ENCODE measurements at places on chromosomes 6 and 20. TPM values are rescaled to one million over a fixed set of nuclear protein-coding genes. Genes with fewer than 3 reads are reported as not detected.

- no peak for DNase-seq
Measured at GRCh38 chr6:147138835-147139234, 65.4 kb upstream of the STXBP5 start.

- no peak for DNase-seq
Measured at GRCh38 chr6:162612613-162613012, 115.0 kb downstream of the PRKN start.

- no peak for DNase-seq
Measured at GRCh38 chr20:39631557-39631956, 669.4 kb downstream of the DHX35 start.

The HLA-DOB gene
- 1.8 TPM for total RNA-seq

DNA sequence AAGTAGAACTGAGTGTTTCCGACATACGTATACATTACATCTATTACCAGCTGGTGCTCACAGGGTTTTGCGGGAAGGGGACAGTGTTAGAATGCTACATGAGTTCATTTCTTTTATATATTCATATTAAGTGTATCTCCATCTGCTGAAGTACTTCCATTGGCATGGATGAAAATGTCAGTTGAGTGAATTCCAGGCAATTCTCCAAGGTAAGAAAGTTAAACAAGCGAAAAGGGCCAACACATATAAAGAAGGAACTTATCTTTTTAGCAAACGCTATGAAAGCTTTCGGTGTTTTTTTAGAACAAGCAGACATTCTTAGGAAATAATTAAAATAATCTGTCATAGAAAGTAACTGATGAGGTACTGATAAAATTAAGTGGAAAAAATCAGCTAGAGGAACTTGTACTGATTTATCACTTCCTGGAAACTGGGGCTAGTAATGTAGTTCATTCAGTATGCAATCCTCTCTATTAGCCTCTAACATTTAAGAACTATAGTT, 34.6 kb downstream of the RNF146 start:
- no peak for DNase-seq

DNA sequence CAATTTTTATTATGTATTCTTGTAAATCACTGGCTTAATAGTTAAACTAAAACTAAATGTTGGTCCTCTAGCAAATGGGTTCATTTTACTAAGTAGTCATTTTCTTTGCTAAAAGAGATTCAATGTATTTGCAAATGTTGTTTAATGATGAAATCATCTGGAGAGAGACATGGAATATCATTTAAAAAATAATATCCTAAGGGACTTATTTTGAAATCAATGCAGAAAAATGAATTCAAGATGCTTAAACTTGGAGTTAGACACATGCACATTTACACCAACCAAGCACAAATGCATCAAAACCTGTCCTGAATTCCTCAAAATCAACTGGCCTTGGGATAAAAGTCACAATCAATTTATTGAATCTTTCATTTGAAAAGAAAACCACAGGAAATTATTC, 165.0 kb upstream of the RNF217 start:
- no peak for DNase-seq

DNA sequence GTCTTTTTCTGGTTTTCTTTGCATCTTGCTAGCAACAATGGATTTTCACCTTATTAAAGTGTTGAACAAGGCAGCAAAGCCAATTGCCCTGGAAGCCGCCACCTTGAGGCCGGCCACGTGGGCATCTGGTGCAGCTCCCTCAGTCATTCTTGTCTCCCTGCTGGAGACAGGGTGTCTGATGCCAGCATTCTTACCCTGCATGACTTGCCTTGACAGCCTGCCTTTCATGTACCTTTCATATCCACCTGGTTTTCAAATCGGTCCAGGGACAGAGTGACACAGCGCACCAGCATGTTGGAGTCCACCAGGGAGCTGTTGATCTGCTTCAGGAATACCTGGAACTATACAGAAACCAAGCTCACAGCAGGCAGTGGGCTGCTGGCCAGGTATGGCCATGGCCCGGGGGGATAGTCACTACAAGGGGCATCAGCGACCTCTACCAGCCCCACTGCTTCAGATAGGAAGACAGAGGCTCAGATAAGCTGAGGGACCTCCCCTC, 49.8 kb downstream of the MYH7B start:
- peak; percentile 43 for DNase-seq

The KCNK15 gene
- total RNA-seq: 3.2 TPM

The GPR6 gene
- total RNA-seq: not detected

The TRIM31 gene
- not detected for total RNA-seq

DNA sequence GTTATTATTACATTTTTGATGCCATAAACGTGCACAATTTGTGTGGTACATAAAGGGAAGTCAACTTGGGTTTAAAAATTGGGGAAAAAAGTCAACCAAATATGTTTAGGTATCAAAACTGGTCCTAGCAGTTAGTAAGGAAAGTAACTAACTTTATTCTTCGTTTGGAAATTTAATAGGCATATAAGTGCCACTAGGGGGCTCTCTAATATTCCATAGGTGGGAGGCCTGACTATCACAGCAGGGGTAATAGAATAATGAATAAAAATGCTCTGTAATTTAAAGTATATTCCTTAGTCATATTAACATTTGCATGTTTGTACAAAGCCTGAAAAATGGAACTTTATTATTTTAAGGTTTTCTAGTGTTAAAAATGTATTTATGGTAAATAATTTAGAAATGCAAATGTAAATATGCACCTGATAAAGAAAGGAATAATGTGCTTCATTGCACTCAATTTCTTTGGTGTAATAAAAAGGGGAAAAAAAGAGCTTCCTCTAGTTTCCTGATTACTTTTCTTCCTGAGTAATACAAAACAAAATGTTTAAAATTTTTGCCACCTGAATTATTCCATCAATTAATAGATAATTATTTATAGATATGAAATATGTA, 125.7 kb upstream of the HDAC2 start:
- DNase-seq: no peak

- no peak for DNase-seq
Measured at GRCh38 chr6:133359256-133359655, 118.1 kb downstream of the EYA4 start.

GRCh38 chr6:31609519-31610406, 5.3 kb upstream of the AIF1 start:
- DNase-seq: no peak

Measured in sciatic nerve (tissue), 2 donors.